Mammary epithelial cell (primary cell): ENCODE measurements at places on chromosomes 5 and 9. TPM values are rescaled to one million over a fixed set of nuclear protein-coding genes. Genes with fewer than 3 reads are reported as not detected.

The FBP1 gene
- total RNA-seq, result 0.17 TPM

The DMRT3 gene
- total RNA-seq, result not detected in 2 replicates

The SHC3 gene
- 0.08 and 0.09 TPM in 2 replicates for total RNA-seq

The ANKRD55 gene
- not detected for total RNA-seq

- no peak for DNase-seq
These were observed 535.0 kb upstream of the KLF4 start for GRCh38 chr9:108024604-108025003.

- no peak for DNase-seq
These were observed 55.9 kb upstream of the ORM1 start for GRCh38 chr9:114266969-114267368.

GRCh38 chr5:74394916-74395880, 245.3 kb downstream of the ENC1 start:
- DNase-seq, result peak; percentile 94

DNA sequence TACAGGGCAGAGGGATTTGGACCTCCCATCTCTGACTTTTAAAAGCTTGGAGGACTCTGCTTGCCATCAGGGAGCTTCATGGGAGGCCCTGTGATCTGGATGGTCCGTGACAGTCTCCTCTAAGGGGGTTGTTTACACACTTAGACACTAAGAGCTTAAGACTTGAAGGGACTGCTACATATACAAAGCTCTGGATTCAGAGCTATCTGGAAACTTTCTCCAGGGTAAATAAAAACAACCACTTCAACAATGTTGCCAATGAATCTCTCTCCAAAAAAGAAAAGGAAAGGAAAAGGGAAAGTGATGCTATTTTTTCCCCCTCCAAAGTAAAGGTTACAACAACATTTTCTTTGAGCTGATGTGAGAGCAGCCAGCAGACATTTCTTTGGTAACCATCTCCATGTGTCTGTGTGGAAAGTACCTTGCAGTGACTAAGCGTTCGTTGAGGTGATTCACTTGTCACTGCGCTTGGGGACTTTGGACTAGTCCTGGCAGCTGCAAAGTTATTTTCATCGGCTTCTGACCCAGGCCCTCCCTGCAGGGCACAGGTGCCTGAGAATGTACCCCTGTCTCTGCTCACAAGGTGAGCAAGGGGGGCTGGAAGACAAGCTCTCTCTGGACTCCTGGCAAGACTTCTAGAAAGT, 262.1 kb upstream of the KLF4 start:
- DNase-seq, result peak; percentile 81

DNA sequence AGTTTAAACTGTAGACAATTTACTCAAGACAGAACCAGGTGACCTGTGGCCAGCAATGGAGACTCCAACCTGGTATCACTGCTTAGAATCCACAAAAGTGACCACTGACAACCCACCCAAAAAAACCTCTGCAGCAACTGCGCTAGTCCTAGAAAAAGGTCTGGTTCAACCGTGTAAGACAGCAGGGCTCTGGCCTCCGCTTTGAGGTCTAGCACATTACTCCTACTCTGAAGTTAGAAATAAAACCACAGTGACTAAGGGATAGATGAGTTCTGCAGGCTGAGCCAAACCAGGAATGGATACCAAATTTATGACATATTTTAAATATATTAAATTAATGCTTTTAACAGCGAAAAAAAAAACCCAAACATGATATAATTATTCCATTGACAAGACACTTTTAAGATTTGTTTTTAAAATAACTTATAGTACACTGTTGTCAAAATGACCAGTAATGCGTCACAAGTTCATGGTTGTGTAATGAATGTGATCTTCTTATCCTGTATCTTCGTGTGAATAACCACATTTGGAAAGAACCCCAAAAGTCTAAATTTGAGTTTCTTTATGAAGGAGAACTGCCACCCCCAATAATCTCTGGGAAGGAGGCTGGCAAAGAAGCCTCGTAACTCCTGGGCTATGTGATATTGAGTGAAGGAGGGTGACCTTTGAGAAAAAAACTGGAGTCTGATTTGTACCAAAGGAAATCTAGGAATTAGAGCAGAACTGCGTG, 101.9 kb upstream of the SLC44A1 start:
- no peak for DNase-seq
